ENCODE measurements at places on chromosomes 13 and 19.

DNA sequence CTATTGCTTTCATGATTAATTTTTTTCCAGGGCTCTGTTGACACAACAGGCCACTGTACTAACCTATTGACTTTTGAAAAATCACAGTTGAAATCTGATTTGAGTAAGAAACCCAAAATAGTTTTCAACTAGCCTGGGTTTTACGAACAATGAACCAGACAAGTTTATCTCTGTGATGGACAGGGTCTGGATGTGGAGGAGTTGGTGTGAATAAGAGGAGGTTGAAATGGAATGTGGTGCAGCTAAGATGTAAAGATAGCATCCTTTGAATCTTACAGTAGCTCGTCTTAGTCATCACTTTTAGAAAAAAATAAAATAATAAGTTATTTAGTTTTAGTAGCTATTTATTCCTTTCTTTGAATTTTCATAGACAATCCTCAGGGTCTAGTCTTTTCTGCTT, 8.3 kb upstream of the OXGR1 start:
- DNase-seq: no peak

DNA sequence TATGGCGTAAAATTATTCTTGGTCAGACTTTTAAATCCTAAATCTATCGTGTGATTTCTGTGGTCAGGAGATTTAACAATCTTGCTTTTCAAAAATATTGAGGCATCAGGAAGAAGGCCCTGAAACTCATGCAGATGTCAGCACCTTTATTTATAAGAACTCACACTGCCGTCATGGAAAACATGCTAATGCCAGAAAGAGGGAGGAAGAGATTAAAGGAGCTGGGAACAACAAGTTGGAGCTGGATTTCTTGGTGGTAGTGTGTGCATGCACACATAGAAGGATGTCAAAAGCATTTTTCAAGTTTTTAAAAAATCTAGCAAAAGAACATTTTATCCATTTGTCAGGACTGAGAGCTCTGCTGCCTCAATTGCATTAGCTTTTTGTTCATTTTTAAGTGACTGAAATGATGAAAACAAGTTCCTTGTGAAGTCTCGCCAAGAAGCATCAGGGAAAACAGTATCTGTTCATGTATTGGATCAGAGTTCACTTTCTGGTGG, 342.5 kb downstream of the SPRY2 start:
- DNase-seq: no peak

- DNase-seq: no peak
These were observed 5.5 kb downstream of the LRP3 start for GRCh38 chr19:33199441-33200265.

DNA sequence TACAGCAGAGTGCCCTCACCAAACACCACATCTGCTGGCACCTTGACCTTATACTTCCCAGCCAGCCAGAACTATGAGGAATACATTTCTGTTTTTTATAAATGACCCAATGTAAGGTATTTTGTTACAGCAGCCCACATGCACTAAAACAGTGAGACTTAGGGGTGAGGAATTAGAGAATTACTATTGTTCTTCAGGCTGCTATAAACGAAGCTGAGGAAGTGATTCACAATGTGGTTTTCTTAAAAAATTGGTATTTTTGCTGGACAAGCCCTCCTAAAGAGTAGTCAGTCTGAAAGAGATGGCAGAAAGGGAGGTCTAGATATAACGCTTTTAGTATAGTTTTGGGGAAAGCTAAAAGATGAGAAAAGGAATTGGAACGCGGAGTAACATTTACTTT, 101.0 kb downstream of the SLITRK6 start:
- DNase-seq: no peak

GRCh38 chr13:50085063-50085462, 69.8 kb downstream of the KCNRG start:
- DNase-seq: no peak

DNA sequence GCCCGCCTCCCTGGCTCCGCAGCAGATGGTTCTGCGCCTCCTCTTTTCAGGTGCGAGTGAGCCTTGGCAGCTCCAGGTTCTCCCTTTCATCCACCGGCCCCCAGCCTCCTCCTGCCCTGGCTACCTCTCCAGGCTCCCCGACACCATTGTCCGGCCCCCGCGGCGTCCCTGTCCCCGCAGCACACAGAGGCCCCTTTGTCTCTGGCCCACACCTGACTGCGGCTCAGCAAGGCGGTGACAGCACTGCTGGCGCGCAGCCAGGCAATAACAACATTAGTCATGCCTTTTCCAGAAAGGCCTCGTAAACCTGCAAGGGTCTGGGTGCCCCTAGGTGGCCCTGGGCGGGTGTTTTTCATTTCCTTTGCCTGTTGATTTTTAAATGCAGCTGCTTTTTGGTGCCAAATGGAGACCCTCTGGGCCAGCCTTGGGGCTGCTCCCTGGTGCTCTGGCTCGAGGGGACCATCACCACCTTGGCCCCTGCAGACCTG, 73.2 kb upstream of the MEDAG start:
- DNase-seq: peak; percentile 92

DNA sequence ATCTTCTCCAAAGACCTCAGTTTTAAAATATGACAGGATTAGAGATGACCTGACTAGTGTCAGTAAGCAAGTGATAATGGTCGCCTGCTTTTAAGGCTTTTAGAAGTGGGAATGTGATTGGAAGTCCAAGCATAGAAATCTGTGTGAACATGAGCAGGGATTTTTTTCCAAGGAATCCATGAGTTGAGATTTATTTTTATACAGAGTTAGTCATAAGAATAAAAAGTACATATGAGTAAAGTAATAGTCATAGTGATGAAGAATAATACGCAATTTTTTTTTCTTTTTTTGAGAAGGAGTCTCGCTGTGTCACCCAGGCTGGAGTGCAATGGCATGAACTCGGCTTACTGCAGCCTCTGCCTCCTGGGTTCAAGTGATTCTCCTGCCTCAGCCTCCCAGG, 1.6 kb downstream of the ZNF546 start:
- no peak for DNase-seq

DNA sequence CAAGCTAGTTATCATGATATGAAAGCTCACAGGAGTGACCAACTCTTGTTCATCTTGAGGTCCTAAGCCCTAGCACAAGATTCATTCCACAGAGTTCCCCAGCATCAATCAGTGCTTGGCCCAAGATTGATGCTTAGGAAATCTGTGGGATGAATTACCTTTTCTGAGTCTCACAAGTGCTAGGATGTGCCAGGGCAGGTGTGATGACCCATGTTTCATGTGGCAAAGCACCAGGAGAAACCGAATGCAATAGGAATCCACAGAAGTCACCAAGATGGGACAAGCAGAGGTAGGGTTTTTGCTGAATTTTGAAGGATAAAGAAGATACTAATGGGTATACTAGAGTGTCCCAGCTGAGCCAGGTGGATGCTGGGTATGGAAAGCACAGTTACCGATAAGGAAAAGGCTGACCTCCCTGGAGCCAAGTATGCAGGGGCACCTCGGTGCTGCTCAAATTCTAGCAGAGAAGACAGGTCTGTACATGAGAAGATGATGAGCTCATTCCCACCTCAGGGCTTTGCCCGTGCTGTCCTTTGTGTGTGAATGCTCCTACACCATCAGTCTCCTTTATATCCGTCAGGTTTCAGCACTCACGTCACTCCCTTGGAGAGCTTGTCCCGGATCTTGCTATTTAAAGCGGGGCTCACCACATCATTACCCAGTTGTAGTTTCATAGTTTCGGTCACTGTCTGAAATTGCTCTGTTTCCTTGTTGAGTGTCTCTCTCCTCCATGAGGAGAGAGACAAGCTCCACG, 168.9 kb upstream of the TSC22D1 start:
- DNase-seq: no peak

DNA sequence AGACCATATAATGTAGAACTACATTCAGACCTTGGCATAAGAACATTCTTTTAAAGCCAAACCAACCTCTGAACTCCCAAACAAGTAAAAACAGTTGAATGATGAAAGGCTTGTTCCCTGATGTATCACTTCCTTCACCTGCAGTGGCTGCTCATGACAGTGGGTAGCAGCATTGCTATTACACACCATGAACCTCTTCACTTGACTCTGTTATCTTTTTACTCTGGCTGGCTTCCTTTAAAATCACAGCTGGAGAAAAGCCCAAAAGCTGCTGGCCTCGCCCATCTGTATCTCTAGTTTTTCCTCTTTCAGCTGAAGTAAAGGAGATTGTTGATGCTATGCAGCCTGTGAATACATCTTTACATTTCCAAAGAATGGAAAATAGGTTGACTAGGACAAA, 22.6 kb downstream of the THSD1 start:
- DNase-seq: no peak

DNA sequence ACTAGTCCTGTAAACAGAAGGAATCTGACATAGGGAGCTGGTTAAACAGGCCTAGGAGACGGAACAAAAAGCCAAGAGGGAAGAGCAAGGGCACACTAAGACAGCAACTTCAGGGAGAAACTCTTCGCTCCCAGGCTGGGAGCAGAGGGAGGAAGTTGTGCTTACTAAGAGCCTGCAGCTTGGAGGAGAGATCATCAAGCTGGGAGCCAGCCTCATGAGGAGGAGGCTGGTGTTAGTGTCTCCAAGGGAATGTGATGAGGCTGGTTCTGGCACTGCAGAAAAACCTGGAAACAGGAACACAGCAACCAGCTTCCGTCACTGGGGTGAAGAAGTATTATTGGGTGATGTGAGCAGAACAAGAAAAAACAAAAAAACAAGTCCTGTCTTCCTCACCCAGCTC, 1027.3 kb downstream of the UQCRFS1 start:
- no peak for DNase-seq

GRCh38 chr13:44300895-44301638, 72.6 kb upstream of the SERP2 start:
- no peak for DNase-seq

- no peak for DNase-seq
These were observed 493.3 kb downstream of the COG6 start for GRCh38 chr13:40148742-40149141.

GRCh38 chr19:37980419-37981170, 73.6 kb downstream of the SIPA1L3 start:
- DNase-seq: peak; percentile 39

DNA sequence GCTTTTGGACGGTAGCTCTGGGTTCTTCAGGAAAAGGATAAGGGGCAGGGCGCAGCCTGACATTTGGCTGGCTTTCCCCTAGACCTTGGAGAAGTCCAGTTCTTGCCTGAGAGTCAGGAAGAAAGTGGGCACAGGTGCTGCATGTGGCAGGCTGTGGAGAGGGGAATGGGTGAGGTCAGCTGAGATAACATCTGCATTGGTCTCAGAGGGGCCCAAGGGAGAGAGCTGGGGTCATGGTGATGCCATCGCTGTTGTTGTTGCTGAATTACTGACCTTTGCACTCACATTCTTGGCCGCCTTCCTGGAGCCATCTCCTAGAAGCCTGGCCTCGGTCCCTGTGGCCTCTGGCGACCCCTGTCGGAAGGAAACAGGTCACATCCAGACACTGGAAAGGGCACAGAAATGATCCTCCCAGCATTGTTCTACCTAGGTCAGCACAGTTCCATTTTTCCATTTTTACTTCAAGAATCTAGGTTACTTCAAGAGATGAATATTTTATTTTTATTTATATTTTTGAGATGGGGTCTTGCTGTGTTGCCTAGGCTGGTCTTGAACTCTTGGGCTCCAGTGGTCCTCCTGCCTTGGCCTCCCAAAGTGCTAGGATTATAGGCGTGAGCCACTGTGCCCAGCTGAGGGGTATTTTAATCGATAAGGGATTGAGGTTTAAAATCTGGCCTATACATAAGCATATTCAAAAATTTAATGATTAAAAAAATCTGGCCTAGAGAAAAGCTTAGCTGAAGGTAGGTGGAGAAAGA, 6.5 kb upstream of the LIPE start:
- DNase-seq: peak; percentile 92

DNA sequence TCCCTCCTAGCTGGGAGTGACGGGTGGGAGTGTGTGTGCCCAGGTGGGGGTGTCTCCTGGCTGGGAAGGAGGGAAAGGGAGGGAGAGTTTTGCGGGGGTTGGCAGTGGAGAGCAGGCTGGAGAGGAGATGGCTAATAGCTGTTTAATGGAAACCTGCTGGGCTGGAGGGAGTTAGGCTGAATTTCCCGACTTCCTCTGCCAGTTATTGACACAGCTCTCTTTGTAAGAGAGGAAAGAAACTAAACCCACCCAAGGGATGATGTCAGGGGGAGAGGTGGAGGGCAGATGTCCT, 10.2 kb upstream of the ILF3 start:
- DNase-seq: no peak

GRCh38 chr19:55400281-55401087, 7.1 kb downstream of the UBE2S start:
- no peak for DNase-seq

DNA sequence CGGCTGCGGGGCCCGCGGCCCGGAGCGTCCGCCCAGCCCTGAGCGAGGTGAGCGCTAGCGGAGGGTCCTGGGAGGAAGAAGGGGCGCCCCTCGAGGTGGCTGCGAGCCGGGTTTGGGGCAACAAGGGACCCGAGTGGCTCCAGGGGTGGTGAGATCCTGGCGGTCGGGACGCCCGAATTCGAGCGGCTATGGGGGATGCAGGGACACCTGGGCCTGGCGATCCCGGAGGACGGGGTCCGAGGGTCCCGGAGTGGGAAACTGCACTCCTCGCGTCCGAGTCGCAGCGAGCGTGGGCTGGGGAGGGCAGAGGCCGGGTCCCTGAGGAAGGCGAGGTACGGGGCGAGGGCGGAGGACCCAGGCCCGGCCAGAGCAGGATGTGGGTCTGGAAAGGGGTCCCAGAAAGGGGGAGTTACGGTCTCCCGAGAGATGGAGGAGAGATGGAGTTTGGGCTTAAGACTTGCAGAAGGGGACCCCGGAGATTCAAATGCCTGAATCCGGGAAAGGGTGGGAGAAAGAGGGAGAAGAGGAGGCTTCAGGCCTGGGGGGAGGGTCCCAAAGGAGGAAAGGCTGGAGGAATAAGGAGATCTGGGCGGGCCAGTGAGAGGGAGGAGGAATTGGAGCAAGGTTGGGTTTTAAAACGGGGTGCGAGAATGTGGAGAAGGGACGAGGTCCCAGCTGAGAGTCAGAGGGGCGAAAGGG, 542 bp downstream of the CACNG7 start:
- no peak for DNase-seq

GRCh38 chr13:86710896-86711295, 911.7 kb upstream of the SLITRK6 start:
- no peak for DNase-seq

- DNase-seq: no peak
These were observed 126.7 kb upstream of the MRI1 start for GRCh38 chr19:13637664-13638063.

- peak; percentile 85 for DNase-seq
These were observed 9.5 kb downstream of the GAS6 start for GRCh38 chr13:113854238-113855011.

- DNase-seq: no peak
These were observed 554.5 kb downstream of the PCDH9 start for GRCh38 chr13:66675620-66676019.

DNA sequence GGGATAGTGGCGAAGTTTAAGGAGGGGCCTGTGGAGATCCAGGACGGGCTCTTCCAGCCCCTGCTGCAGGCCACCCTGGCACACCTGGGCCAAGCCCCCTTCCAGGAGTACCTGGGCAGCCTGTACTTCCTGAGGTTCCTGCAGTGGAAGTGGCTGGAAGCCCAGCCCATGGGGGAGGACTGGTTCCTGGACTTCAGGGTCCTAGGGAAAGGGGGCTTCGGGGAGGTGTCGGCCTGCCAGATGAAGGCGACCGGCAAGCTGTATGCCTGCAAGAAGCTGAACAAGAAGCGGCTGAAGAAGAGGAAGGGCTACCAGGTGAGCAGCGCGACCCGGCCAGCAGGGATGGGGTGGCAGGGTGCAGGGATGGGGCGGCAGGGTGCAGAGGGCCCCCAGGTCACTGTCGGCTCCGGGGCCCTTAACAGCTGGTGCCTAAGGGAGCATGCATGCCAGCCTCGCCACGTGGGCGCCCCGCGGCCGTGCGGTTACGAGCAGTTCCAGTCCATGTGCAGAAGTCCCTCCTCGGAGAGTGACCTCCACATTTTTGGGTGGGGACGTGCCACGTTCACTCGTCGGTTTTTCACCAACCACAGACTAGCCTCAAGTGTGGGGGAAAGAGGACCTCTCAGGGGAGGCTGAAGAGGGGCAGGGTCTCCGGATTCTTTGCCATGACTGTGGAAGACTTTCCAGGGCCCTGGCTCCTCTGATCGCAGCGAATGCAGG, 912 bp downstream of the GRK1 start:
- peak; percentile 79 for DNase-seq
